ENCODE measurements at places on chromosomes 3 and 15. TPM values are rescaled to one million over a fixed set of nuclear protein-coding genes. Genes with fewer than 3 reads are reported as not detected.
A peak's percentile ranks its signal among the peaks of the same experiment; 100 is the strongest.

DNA sequence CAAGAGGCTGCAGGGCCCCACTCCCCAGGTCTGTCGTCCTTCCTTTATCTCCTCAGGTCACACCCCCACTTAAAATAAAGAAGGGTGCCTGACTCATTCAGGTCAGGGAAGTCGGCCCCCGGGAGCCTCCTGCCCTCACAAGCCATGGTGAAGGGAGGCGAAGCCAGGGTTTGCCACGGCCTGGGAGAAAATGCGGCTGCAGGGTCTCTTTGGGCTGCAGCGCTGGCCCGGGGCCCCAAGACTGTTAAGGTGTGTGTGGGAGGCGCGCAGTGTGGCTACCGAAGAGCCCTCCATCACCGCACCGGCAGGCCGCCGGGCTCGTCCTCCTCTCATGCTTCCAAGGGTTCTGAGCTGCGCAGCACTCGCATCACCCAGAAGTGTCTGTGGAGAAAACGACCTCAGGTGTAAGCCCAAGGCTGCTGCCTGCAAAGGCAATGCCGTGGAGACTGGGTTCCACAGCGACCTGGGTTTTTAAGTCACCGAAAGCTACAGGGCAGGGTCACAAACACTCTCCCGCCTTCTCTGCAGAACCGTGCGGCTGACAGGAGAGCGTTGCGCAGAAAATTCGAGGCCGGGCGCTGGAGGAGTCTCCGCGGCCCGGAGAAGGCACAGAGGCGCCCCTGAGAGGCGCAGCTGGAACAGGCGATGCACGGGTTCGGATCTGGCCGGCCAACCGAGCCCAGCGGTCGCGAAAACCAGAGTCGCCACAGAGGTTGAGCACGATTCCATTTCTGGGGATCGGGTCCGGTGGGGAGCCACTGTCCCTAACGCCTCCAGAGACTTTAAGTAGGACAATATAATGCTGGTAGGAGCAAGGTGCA lies 8.7 kb downstream of the FOXL2 start:
- no peak for DNase-seq

DNA sequence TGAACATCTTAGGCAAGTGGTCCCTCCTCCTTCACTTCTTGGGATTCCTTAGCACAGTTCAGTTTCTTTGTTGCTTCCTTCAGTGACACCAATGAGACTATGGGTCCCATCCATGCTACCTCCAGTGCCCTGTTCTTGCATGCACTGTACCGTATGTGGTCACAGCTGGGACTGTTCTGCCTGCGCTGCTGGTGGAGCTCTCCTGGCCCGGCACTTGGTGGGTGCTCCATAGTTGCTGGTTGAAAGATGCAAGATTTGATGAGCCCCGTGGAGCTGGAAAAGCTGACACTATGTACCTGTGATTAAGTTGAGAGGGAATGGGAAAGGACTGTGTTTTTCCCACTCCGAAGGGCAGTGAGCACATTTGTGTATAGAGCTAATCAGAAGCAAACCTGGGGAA lies 397.8 kb downstream of the LRTM1 start:
- no peak for DNase-seq

DNA sequence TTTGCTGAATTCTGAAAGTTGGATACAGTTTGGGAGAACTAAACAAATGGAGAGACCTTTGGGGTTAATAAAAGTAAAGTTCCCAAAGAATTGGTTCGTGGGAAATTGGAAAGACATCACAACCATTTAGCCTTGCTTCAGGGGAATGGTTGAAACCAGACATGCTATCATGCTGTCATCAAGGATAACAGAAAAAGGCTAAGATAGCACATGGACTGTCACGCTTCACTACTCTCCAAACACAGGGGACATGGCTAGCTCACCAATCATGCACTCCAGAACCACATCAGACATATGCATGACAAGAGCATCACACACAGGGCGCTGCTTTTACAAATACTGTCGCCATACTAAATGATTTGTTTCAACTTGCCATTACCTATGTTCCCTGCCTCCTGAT lies 671.7 kb upstream of the ROBO1 start:
- DNase-seq: no peak

DNA sequence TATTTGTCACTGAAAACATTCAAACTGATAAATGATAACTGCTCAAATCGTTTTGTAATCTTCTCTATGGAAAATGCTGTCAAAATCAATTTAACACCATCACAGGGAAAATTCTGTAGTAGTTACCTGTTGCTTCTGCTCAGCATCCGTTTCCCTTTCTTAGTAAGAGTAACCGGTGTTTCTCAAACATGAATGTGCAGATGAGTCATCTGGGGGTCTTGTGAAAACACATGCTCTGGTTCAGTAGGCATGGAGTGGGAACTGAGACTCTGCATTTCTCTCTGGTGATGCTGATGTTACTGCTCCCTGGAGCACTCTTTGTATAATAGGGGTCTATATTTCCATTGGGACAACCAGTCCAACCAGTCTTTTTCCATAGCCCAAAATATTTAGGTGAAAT lies 145.1 kb downstream of the SEMA6D start:
- no peak for DNase-seq

DNA sequence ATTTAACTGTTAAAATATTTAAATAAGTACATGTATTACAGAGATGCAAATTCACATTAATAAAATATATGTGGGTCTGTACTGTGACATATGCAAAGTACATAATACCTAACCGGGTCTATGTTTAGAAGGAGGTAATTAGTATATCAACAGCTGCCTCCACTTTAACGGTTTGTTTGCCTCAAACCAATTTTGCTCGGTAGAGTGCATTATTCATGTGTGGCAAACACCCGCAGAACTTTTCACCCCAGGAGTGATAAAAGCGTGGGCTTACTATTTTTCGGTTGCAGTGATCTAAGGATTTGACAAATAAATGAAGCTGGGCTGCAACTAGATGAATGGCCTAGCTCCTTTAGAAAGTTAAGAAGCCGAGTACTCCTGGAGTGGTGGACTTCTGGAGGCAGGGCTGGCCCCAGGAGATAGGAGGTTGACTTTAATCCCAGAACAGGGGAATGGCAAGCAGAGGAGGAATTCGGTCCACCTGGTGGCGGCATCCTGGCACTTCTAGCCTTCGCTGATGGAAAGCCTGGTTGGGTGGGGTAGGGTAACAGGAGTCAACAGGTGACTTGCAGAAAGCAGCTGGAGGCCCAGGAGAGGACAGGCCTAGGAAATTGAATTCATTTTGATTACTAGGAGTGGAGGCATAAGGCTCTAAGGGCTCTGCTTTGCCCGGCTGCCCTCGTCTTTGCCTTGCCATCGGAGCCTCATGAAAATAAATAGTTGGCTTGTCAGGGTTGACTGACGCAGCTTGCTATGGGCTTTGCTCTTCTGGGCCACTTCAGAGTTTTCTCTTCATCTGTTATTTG lies 2.4 kb downstream of the SLCO3A1 start:
- no peak for DNase-seq

DNA sequence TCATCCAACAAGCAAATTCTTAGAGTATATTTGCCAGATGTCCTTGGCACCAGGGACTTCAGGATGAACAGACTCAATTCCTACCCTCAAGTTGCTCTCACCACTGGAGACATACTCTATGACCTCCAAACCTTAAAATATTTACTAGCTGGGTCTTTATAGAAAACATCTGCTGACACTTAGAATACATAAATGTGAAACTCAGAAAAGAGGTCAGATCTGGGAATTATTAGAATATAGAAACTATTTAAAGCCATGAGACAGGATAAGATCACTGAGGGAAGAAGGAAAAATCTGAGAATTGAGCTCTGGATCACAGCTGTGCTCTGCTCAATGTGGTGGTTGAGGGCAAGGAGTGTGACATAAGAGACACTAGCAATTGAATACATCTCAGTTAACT lies 695.4 kb upstream of the UBE2E2 start:
- DNase-seq: peak; percentile 71

The NPAP1 gene
- total RNA-seq: 0.34 TPM

The CYP1A2 gene
- not detected for total RNA-seq

The ATP6V1A gene
- total RNA-seq: 68.5 TPM
